Neural crest cell (in vitro differentiated cells): ENCODE measurements at places on chromosomes 6 and 20.

DNA sequence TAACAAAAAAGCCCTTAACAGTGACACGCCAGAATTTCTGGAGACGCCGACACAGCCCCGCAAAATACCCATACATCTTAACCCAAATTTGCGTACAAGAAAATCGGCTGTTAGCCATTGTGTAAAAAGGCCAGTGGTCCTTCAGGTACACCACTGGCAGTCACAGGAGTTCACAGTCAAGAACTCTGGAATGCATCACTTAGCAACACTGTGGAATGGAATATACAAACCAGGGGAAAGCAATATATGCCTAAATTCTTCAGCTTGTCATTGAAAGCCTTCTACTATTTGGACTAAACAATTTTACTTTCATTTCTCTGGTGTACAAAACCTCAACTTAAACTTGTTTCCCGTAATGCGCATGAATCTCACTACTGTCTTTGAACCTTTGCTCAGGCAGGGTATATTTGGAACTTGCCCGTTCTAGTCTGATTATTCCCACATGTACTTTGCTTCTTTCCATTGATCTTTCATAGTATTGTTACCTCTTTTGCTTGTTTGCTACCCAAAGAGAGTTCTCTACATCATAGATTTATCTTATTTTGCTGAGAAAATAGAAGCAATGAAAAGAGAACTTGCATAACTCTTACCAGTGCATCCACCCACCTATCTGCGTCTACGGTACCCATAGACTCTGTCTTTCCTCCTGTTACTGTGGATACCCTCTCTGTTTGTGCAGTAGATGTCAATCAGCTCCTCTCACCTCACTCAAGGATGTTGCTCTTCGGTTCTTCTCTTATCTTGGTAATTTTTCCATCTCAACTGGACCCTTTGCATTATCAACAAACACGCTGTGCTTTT lies at the start of gene ARMH2:
ARMH2 (minus strand) TSS at position 178 of the 801 bp plus-strand sequence; CDS start at position 118, 60 bp downstream.
- no peaks in the 10 kb centered on the region for H3K27me3 ChIP-seq
- H3K4me3 ChIP-seq = no peak within 1 kb of the TSS
- DNase-seq = no peak
- peaks cover 12% of the 10 kb centered on the region for H3K4me1 ChIP-seq

DNA sequence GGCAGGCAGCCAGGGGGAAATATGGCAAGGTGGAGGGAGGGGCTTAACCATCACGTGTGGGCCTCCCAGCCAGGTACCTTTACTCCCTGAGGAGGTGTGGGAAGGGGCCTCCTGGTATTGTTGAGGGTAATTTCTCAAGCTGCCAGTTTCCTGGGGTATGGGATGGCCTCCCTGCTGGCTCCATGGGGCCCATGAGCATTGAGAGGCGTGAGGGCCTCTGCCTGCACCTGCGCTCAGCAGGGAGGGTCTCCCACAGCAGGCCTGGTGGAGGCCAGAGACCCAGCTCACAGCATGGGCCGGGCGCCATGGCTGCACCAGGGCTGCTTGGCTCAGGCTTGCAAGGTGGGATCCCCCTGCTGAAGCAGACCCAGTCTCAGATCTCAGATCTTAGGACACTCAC lies 113.0 kb downstream of the GRM4 start:
- no peaks in the 10 kb centered on the region for H3K27me3 ChIP-seq
- H3K27ac ChIP-seq = no peak overlapping the region
- H3K36me3 ChIP-seq = no peaks in the 10 kb centered on the region
- H3K4me3 ChIP-seq = no peak overlapping the region
- H3K4me1 ChIP-seq = no peaks in the 10 kb centered on the region

- H3K36me3 ChIP-seq = no peaks in the 10 kb centered on the region
- no peak overlapping the region for H3K4me3 ChIP-seq
- H3K27ac ChIP-seq = no peak overlapping the region
- H3K4me1 ChIP-seq = no peaks in the 10 kb centered on the region
Measured at GRCh38 chr6:130560231-130560630, 194.4 kb downstream of the TMEM200A start.

DNA sequence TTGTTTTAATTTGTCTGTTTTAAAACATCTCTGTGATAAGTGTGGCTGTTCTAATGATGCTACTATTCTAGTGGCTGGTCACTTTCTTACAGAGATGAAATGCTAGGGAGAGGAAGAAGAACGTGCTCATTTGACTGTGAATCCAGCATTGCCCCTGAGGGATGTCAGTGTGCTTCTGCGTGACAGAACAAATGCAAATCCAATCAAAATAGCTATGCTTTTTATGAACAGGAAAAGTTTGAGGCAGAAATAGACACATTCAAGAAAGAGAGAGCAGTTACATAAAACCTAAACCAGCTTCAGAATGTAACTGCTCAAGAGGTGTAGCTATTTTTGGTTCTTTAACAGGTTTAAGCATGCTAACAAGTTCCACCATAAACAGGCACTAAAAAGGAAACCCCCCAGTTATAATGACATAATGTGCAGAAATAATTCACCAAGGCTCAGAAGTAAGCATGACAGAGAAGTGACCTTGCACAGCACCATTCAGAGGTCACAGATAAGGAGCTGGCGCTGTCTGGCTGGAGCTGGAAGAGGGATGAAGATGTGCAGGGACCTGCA lies 385.3 kb downstream of the EPM2A start:
- no peaks in the 10 kb centered on the region for H3K4me1 ChIP-seq
- H3K4me3 ChIP-seq = no peak overlapping the region
- no peak overlapping the region for H3K27ac ChIP-seq

- no peak overlapping the region for H3K4me3 ChIP-seq
- no peak overlapping the region for H3K27ac ChIP-seq
- DNase-seq = no peak
- no peaks in the 10 kb centered on the region for H3K4me1 ChIP-seq
- no peaks in the 10 kb centered on the region for H3K27me3 ChIP-seq
- no peaks in the 10 kb centered on the region for H3K36me3 ChIP-seq
Measured at GRCh38 chr6:96234444-96234843, 218.7 kb downstream of the FUT9 start.

DNA sequence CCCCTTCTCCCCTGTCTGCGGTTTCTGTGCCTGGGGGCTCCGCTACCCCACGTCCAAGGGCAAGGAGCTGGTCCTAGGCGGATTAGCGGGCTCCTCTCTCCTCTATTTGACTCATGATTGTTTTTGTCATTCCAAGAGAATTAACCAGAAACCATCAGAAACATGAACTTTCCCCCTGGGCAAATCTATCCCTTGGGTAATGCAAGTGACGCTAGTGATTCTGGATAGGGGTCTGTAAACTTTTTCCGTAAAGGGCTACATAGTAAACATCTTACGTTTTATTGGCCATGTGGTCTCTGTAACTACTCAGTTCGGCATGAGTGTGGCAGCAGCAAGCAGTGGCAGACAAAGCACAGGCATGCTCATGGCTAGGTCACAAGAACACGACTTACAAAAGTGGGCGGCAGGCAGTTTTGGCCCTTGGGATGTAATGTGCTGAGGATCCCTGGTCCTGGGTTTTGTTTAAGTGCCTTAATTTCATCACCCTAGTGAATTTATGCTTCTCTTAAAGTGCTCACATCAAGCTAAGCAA lies 654 bp downstream of the CST11 start:
- no peak for DNase-seq
- H3K4me3 ChIP-seq = no peak overlapping the region
- H3K36me3 ChIP-seq = no peaks in the 10 kb centered on the region

GRCh38 chr6:169785566-169785965 lies 34.1 kb downstream of the ERMARD start:
- no peaks in the 10 kb centered on the region for H3K27me3 ChIP-seq
- no peak for DNase-seq
- no peak overlapping the region for H3K4me3 ChIP-seq
- no peak overlapping the region for H3K27ac ChIP-seq
- H3K4me1 ChIP-seq = peaks cover 13% of the 10 kb centered on the region

GRCh38 chr6:168631564-168631963 lies 190.6 kb downstream of the SMOC2 start:
- no peaks in the 10 kb centered on the region for H3K27me3 ChIP-seq
- H3K4me1 ChIP-seq = no peaks in the 10 kb centered on the region
- no peak overlapping the region for H3K4me3 ChIP-seq
- H3K36me3 ChIP-seq = no peaks in the 10 kb centered on the region

DNA sequence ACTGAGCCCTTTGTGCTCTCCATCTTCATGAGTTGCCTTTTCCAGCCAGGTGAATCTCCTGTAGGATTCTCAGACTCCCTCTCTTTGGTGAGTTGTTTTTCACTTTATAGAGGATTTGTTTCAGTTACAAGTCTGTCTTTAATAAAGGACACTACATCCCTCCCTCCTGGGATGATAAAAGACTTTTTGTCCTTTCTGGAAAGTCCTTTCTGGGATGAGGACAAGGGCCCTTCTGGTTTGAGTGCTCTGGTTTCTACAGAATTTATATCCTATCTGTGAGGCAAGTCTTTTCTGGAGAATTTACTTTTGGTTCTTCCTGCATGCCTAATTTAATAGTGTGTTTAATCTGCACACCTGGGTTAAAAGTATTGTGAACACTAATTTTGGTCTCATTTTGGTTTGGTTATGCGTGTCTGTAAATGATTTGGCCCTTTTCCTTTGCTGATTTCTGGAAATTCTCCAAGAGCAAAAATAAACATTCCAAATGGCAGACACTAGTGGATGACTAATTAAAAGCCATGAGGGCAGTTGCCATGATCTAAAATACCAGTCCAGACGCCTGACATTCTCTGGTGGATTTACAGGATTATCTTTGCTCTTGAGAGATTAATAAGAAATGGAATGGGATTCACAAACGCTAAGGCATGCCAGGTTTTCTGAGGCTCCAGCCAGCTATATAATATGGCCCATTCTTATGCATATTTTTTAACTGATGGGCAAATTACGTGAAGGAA lies 44.8 kb downstream of the TCP11 start:
- DNase-seq = no peak
- H3K27me3 ChIP-seq = no peaks in the 10 kb centered on the region
- H3K36me3 ChIP-seq = no peaks in the 10 kb centered on the region

GRCh38 chr6:113776998-113777397 lies 80.1 kb upstream of the MARCKS start:
- DNase-seq = no peak
- H3K4me3 ChIP-seq = no peak overlapping the region
- H3K27me3 ChIP-seq = no peaks in the 10 kb centered on the region
- peaks cover 17% of the 10 kb centered on the region for H3K4me1 ChIP-seq

GRCh38 chr6:107801173-107801886 lies 22.8 kb downstream of the SCML4 start:
- no peak overlapping the region for H3K27ac ChIP-seq
- peaks cover 5% of the 10 kb centered on the region for H3K36me3 ChIP-seq
- no peak for DNase-seq

DNA sequence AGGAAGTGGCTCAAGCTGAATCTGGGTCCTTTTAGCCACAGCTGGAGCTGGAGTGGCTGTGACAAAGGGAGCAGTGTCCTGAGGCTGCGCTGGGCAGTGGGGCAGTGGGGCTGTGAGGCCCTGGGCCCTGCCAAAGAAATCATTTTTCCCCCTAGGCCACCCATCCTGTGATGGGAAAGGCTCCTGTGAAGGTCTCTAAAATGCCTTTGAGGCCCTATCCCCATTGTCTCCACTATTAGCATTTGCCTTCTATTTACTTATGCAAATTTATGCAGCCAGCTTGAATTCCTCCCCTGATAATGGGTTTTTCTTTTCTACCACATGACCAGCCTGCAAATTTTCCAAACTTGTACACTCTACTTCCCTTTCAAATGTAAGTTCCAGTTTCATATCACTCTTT lies 539.2 kb downstream of the MEI4 start:
- H3K27me3 ChIP-seq = no peaks in the 10 kb centered on the region
- H3K4me3 ChIP-seq = no peak overlapping the region
- DNase-seq = no peak
- H3K4me1 ChIP-seq = no peaks in the 10 kb centered on the region

- H3K4me3 ChIP-seq = peak overlapping the region; percentile 94
- H3K27ac ChIP-seq = no peak overlapping the region
- H3K27me3 ChIP-seq = peaks cover 51% of the 10 kb centered on the region
- peak; percentile 46 for DNase-seq
- H3K4me1 ChIP-seq = peaks cover 26% of the 10 kb centered on the region
Measured at GRCh38 chr6:17280552-17281090, 540 bp upstream of the RBM24 start.

GRCh38 chr6:49462599-49462926 lies 490 bp downstream of the MMUT start:
- DNase-seq = no peak
- H3K4me3 ChIP-seq = peak overlapping the region; percentile 98
- H3K36me3 ChIP-seq = no peaks in the 10 kb centered on the region
- peak overlapping the region; percentile 99 for H3K27ac ChIP-seq

DNA sequence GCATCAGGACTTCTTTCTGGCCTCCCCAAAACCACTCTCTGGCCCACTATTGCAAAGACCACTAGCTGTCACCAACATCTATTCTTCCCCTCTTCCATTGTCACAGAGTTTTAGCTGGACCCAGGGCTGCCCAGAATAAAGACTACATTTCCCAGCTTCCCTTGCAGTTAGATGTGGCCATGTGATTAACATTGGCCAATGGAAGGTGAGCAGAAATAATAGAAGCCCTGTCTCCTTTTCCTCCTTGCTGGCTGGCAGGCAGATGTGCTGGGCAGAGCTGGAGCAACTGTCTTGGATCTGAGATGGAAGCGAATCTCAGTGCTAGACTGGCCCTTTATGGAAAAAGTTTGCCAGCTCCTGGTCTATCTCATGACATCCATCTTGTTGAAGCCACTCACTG lies 97.0 kb downstream of the KCNB1 start:
- peaks cover 19% of the 10 kb centered on the region for H3K4me1 ChIP-seq
- H3K36me3 ChIP-seq = no peaks in the 10 kb centered on the region
- H3K27ac ChIP-seq = no peak overlapping the region

- H3K4me1 ChIP-seq = peaks cover 40% of the 10 kb centered on the region
- peak overlapping the region; percentile 76 for H3K27ac ChIP-seq
- no peaks in the 10 kb centered on the region for H3K27me3 ChIP-seq
- DNase-seq = no peak
Measured at GRCh38 chr6:152984513-152984872, 1.7 kb upstream of the FBXO5 start.

GRCh38 chr6:13011612-13012146 lies 295.1 kb downstream of the PHACTR1 start:
- H3K4me1 ChIP-seq = peaks cover 30% of the 10 kb centered on the region
- no peak for DNase-seq
- peak overlapping the region; percentile 44 for H3K4me3 ChIP-seq
- no peak overlapping the region for H3K27ac ChIP-seq

- no peak for DNase-seq
- no peaks in the 10 kb centered on the region for H3K27me3 ChIP-seq
- H3K27ac ChIP-seq = peak overlapping the region; percentile 13
- H3K36me3 ChIP-seq = no peaks in the 10 kb centered on the region
- no peaks in the 10 kb centered on the region for H3K4me1 ChIP-seq
Measured at GRCh38 chr20:33866398-33867100, 55.4 kb downstream of the CHMP4B start.

DNA sequence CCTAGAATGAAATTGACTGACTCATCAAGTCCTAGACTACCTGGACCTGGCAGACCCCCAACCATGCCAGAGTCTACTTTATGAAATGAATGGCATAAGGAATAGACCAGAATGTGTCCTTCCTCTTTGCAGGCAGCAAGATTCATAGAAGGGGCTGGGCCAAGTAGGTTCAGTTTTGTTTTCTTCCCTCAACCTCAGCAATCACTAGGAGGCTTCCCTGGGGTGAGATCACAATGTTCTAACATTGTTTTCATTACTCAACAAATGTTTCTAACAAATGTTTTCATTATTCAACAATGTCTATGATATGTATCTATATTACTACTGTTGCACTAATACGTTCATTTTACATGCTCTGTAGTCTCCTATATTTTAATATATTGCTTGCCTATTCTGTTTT lies 8.4 kb upstream of the FAM162B start:
- no peaks in the 10 kb centered on the region for H3K4me1 ChIP-seq
- DNase-seq = no peak
- H3K27ac ChIP-seq = no peak overlapping the region
- H3K4me3 ChIP-seq = no peak overlapping the region

- DNase-seq = no peak
- H3K27me3 ChIP-seq = no peaks in the 10 kb centered on the region
- no peaks in the 10 kb centered on the region for H3K36me3 ChIP-seq
- H3K4me1 ChIP-seq = peaks cover 16% of the 10 kb centered on the region
Measured at GRCh38 chr6:121482004-121482693, 46.7 kb downstream of the GJA1 start.
